Naive B cell (primary cell): ENCODE measurements at places on chromosomes 1 and 21. TPM values are rescaled to one million over a fixed set of nuclear protein-coding genes. Genes with fewer than 3 reads are reported as not detected.

VAV3 gene
- 28.1 TPM for polyA plus RNA-seq

PRPF38B gene
- 38.7 TPM for polyA plus RNA-seq

PTPN7 gene
- 19.0 TPM for polyA plus RNA-seq

MROH9 gene
- not detected for polyA plus RNA-seq

ZNF678 gene
- 15.9 TPM for polyA plus RNA-seq

LEFTY1 gene
- not detected for polyA plus RNA-seq

CCDC17 gene
- not detected for polyA plus RNA-seq

LINGO4 gene
- not detected for polyA plus RNA-seq

NTMT2 gene
- not detected for polyA plus RNA-seq

CFHR5 gene
- not detected for polyA plus RNA-seq
